ENCODE measurements at places on chromosomes 12 and 14.

DNA sequence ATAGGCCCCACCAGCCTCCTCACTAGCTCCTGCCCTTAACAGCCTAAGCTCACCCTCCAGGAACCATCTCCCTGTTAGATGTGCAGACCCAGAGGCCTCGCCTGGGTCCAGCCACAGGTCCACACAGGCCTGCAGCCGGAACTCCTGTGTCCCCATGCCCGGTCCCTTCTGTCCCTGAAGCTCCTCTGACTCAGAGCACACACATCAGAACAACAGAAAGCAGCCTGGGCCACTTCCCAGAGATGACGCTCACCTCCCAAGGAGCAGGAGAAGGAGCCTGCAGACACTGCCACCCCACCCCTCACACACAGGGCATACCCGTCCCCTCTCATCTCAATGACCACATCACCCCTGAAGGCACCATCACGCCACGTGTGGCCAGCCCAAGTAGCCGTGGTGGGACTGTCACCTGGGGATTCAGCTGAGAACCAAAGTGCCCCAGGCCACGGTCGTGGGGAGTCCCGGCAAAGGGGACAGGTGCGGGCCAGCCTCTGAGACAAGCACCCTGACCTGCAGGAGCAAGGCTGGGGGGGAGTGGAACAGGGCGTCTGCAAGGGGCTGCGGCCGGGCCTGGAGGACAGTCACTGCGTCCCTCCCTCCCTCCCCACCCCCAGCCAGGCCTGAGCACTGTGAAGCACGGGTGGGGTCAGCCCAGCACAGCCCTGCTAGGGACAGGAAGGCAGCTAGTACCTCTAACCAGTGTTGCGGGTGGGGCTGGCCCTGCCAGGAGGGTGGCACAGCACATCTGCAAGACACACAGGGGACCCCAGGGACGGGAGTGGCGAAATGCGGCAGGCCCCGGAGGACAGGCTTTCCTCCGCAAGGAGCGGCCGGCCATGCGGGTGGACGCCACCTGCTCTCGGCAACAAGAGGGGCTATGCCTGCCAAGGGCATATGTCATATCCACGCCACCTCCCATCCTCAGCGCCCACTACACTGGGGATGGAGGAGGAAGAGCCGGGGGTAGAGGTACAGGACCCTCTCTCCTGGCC, 5.5 kb downstream of the AKT1 start:
- no peak overlapping the region for H3K4me3 ChIP-seq
- H3K36me3 ChIP-seq = peaks cover 56% of the 10 kb centered on the region

- H3K27ac ChIP-seq = no peak overlapping the region
- no peaks in the 10 kb centered on the region for H3K27me3 ChIP-seq
- no peak overlapping the region for H3K4me3 ChIP-seq
- H3K4me1 ChIP-seq = no peaks in the 10 kb centered on the region
Observed at GRCh38 chr12:25625146-25625545, 72.1 kb upstream of the LMNTD1 start.

DNA sequence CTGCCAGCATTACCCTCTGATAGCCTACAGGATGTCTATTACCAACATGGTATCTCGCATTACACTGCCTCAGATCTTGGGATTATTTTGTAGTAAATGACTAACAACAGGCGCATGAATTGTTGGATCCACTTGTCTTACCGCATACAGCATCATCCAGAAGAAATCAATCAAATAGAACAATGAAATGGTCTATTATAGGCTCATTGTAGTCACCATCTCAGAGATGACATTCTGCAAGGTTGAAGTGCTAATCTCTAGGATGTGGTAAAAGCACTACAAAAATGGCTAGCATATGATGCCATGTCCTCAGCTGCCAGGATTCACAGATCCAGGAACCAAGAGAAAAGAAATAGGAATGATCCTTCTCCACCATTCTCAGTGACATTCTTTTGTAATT, 52.0 kb downstream of the WASHC3 start:
- no peaks in the 10 kb centered on the region for H3K36me3 ChIP-seq
- no peak overlapping the region for H3K4me3 ChIP-seq
- H3K27ac ChIP-seq = no peak overlapping the region
- DNase-seq = no peak
- no peaks in the 10 kb centered on the region for H3K4me1 ChIP-seq

DNA sequence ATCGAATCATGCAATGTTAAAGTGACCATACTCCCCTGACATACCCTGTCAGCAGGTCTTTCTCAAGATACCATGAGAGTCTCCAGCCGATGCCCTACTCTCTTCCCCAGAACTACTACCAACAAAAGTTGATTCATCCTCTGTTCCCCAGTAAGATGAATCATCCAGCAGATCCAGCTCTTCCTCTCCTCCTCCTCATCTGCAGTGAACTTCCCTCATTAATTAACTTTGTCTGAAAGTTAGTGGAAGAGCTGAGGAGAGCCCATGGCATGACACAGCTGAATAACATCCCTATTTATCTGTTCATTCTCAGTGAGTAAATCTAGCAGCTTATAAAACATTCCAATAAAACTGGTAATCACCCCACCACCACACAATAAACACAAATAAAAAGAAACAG, 213.4 kb downstream of the EGLN3 start:
- H3K4me3 ChIP-seq = no peak overlapping the region
- H3K27ac ChIP-seq = no peak overlapping the region
- no peaks in the 10 kb centered on the region for H3K36me3 ChIP-seq
- no peaks in the 10 kb centered on the region for H3K27me3 ChIP-seq
- no peaks in the 10 kb centered on the region for H3K4me1 ChIP-seq
- no peak for DNase-seq

- H3K27ac ChIP-seq = peak overlapping the region; percentile 48
- H3K27me3 ChIP-seq = no peaks in the 10 kb centered on the region
- no peak for DNase-seq
- peaks cover 70% of the 10 kb centered on the region for H3K4me1 ChIP-seq
- H3K4me3 ChIP-seq = no peak overlapping the region
Observed at GRCh38 chr12:65879878-65880277, 55.6 kb downstream of the HMGA2 start.

DNA sequence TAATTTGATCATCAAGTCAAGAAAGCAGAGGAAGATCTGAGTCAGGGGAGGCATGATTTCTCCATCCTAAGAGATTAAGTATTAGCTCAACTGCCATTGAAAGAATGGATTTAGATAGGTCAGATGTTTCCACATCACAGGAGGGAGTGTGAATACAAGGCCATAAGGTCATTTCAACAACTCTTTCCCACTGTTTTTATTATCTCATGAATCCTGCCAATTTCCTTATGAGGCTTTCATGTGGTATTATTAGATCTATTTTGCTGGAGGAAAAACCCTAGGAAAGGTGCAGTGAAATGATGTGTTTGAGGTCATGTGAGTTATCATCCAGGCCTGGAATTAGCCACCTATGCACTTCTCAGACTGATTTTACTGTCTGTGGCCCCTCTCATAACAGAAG, 269.0 kb downstream of the NOVA1 start:
- peaks cover 10% of the 10 kb centered on the region for H3K27me3 ChIP-seq
- H3K27ac ChIP-seq = no peak overlapping the region
- no peaks in the 10 kb centered on the region for H3K4me1 ChIP-seq
- H3K36me3 ChIP-seq = no peaks in the 10 kb centered on the region
- H3K4me3 ChIP-seq = no peak overlapping the region

DNA sequence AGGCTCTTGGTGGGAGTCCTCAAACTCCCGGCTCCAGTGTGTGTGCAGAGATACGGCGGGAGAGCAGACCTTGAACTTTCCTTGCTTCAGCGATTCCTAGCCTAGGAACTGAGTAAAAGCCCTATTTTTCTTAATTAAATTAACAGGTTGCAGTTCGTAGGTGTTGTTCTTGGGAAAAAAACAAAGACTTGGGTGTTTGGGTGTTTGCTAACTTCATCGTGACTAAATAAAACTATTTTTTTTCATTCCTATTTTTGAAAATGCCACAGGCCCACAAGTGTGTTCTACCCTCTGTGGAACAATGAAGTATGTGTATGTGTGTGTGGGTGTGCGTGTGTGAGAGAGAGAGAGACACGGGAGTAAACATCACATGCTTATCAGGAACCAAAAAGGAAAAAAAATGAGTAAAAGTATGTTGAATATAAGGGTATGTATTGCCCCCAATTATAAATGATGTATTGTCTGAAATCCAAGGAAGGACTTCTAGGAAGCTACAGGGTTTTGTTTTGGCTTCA, 651 bp downstream of the TMEM117 start:
- H3K4me3 ChIP-seq = peak overlapping the region; percentile 59
- no peak for DNase-seq
- no peaks in the 10 kb centered on the region for H3K27me3 ChIP-seq
- no peaks in the 10 kb centered on the region for H3K36me3 ChIP-seq

Data from RWPE2 (cell line).